D341Med (cell line): ENCODE measurements at places on chromosomes 1 and 21.

- no peak for DNase-seq
Observed at GRCh38 chr1:230892018-230892491, 23.7 kb upstream of the C1orf198 start.

GRCh38 chr1:191049781-191050180 is 572.1 kb upstream of the BRINP3 start:
- no peak for DNase-seq

DNA sequence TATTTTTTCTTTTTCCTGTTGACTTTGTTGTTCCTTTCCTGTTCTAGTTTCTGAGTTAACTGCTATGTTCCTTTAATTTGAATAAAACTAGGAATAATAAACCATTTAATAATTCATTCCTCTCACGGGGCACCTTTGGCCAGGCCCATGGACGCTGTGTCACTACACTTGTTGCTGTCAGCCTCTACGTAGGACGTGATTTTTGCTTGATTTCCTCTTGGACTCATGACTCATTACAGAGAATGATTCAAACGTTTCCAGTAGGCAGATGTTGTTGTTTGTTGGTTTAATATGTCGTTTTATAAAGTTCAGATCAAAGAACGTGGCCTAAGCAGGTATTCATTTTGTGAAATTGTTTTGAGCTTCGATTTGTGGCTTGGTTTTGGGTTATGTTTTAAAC is 9.1 kb upstream of the SLC19A1 start:
- no peak for DNase-seq

DNA sequence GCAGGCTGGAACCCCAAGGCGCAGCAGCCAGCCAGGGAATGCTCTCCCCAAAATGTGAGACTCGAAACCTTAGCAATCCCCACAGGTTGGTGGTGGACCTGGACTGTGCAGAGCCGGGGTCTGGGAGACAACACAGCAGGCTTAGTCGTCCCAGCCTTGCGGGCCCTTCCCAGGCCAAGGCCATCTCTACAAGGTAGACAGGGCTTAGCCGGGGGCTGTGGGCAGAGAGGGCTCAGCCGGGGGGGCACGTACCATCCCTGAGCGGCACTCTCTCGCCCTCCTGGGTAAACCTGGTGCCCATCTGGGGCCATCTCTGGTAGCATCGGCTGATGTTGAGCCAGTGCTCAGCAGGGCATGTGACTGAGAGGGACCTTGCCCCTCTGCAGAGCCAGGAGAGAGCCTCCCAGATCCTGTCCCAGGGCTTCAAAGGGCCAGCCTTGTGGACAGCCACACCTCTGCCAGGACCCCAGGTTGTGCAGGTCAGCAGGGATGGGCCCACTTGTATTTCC is 2.2 kb upstream of the ACTRT2 start:
- no peak for DNase-seq

- no peak for DNase-seq
Observed at GRCh38 chr1:19696820-19697219, 32.1 kb downstream of the HTR6 start.

DNA sequence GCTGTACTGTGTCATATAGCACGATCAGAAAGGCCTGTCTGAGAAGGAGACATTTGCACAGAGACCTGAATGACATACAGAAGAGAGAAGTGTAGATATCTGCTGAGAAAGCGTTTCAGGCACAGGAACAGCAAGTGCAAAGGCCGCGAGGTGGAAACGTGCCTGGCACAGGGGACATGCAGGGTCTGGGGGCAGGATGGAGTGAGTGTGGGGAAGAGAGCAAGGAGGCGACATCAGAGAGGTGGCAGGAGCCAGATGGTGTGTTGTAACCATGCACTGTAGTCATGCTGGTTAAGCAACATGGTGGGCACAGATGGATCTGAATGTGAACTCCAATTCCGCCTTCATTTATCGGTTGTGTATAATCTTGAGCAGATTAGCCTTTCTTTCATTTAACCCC is 13.0 kb downstream of the KRTCAP2 start:
- DNase-seq = no peak

- peak; percentile 81 for DNase-seq
Observed at GRCh38 chr1:245154429-245155271, at the start of gene KIF26B. TSS of gene KIF26B (plus strand) at chr1:245154985. CDS start at chr1:245155425, 440 bp downstream.

GRCh38 chr1:200296091-200296661 is 113.7 kb downstream of the ZNF281 start:
- no peak for DNase-seq
